ENCODE measurements at places on chromosomes 3 and 15.

DNA sequence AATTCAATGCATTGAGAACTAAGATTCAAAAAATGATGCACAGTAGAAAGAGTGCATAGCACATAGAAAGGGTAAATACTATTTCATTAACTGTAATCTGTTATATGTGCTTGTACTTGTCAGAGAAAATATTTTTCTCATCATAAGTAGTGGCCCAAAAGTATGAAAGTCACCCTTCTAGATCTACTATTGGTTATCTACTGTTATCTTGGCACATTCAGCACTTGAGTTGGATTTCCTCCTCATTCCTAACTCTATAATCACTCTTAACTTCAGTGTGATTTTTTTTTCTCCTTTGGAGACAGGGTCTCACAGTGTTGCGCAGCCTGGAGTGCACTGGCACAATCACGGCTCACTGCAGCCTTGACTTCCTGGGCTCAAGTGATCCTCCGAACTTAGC, 194.4 kb downstream of the PCCB start:
- no peak for DNase-seq

GRCh38 chr3:123818921-123819429, 65.2 kb downstream of the MYLK start:
- no peak for DNase-seq

GRCh38 chr3:150581174-150581573, 21.9 kb upstream of the SELENOT start:
- no peak for DNase-seq

- peak; percentile 83 for DNase-seq
Measured at GRCh38 chr15:90902840-90903732, at the start of gene MAN2A2. Gene MAN2A2 (plus strand): TSS chr15:90903302. CDS start chr15:90904208, 906 bp downstream.

DNA sequence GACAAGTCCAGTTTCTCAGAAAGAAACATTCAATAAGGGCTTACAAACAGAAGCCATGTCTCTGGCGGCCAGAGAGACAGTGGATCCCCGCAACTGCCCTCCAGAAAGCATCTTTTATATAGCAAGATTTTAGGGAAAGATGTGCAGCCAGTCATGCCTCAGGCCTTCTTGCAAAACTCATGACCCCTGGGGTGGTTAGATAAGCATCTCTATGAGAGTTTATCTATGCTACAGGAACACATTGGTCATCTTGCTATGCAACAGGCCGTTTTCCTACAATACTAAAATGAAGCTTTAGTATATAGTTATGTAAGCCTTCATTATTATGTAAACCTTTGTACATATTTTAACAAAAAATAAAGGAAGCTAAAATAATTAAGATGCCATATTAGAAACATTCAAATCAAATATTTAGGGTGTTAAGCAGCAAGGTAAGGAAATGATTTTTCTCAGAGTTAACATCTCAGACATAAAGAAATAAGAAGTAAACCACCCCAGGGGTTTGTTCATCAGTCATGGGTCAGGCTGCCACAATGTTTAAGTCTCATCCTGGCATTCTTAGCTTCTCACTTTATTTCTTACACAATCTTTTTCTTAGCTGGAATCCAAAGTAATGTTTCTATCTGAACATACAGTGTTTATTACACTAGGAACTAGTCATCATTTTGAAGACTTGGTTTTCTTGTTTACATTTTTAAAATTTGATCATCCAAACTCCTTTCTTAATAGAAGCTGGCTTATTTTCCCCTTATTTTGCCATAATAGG, 6.3 kb upstream of the FSIP1 start:
- no peak for DNase-seq

DNA sequence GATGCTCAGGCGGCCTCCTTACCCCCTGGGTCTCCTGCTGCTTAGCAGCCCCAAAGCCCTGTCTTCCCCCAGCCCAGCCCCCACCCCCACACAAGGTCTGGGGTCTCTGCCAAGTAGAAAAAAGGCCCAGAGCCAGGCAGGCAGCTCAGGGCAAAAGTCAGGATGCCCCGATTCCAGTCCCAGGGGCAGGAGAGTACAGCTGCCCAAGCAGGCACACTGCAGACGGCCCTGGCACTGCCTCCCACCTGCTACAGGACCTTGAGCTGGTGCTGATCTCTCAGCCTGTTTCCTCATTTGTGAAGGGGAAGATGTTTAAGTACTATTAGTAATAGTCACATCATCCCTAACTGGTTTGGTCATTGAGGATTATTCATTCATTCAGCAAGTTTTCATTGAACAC, 12.6 kb downstream of the TMEM43 start:
- DNase-seq = no peak

DNA sequence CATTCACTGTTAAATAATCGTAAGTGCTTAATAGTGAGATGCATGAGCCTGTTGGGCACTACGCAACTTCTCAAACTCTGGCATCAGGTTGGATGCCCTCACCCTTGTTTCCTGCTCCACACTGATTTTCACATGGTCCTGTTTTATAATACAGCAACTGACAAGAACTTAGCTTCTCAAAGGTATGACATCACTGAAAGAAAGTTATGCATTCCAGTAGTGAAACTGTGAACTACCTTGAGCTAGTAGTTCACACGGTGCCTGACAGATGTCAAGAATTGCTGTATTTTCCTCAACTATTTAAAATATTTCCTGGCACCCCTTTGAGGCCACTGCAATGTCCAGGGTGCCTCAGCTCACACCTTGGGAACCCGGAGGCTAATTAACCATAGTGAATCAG, 327.5 kb downstream of the RORA start:
- no peak for DNase-seq

DNA sequence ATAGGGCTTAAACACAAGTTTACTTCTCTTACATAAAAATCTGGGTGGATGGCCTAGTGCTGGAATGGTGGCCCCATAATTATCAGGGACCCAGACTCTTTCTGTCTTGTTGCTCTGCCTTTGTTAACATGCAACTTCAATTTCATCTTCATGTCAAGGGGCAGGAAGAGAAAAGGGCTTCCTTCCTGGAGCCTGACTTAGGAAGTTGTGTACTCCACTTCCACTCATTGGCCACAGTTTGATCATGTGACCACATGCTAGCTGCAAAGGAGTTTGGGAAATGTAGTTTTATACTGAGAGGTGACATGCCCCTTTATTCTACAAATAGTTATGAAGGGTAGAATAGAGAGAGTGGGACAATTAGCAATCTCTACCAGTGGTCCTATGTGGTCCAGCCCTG, 39.3 kb downstream of the RHCG start:
- DNase-seq = no peak

DNA sequence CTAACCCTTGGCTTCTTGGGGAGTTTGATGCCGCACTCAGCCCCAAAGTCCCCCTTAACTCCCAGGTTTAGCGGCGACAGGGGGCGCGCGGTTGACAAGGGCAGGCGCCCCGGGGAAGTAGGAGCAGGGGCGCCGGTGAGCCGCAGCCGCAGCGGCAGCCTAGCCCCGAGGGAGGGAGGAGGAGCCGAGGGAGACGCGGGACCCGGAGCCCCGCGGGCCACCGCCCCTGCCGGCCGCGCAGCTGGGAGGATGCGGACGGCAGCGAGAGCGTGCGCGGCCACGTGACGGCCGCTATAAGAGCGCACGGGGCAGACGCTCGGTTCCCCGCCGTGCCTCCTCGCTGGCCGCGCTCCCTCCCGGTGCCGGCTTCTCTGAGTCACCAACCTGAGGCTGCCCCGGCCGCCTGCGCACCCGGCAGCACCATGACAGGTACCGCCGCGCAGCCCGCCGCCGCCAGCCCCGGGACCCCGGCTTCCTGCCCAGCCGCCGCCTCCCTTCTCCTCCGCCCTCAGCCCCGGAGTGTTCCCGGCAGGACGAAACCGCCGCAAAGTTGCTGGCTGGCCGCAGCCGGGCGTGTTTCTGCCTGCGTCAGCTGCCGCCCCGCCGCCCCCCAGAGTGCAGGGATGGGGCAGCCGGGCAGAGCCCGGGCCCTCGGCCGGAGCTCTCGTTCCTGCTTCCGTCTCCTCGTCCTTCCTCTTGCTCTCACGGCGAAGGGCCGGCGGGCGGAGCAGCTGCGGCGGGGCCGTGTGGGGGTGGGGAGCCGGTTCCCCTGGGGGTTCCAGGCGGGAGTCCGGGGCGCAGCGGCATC, at the start of gene GYG1:
Gene GYG1, plus strand, starts transcription at position 322 of the 808 bp plus-strand sequence. Its CDS starts 101 bp downstream, at position 423.
- peak; percentile 70 for DNase-seq

- no peak for DNase-seq
Measured at GRCh38 chr15:70051948-70052633, 45.6 kb downstream of the TLE3 start.

DNA sequence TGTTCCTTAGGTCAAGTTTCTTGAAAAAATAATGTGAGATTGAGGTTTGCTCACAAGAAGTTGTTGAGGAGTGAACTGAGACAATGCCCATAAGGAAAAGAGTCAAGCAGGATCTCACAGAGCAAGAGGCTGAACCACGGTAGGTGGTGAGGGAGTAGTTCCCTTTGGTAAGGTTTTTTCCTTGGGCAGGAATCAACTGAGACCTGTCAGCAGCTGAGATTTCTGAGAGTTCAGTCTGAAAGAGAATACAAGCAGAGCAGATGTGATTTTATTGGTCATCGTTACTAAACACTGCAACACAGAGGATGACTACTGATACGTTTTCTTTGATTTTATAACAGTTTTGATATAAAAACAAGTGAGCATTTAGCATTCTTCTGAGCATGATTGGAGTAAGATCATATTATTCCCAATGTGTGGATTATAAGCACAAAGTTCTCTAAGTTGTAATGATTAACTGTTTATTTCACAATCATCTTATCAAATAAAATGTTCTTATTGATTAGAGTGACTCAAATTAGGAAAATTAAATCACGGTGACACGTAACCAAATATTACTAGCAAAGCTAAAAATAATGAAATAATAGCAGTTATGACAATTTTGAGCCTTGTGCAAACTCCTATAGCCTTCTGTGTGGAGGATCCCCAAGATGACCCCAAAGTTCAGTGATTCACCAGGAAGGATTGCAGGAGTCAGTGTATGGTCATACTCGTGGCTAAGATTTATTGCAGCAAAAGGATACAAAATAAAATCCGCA, 346.2 kb upstream of the ZNF717 start:
- no peak for DNase-seq

DNA sequence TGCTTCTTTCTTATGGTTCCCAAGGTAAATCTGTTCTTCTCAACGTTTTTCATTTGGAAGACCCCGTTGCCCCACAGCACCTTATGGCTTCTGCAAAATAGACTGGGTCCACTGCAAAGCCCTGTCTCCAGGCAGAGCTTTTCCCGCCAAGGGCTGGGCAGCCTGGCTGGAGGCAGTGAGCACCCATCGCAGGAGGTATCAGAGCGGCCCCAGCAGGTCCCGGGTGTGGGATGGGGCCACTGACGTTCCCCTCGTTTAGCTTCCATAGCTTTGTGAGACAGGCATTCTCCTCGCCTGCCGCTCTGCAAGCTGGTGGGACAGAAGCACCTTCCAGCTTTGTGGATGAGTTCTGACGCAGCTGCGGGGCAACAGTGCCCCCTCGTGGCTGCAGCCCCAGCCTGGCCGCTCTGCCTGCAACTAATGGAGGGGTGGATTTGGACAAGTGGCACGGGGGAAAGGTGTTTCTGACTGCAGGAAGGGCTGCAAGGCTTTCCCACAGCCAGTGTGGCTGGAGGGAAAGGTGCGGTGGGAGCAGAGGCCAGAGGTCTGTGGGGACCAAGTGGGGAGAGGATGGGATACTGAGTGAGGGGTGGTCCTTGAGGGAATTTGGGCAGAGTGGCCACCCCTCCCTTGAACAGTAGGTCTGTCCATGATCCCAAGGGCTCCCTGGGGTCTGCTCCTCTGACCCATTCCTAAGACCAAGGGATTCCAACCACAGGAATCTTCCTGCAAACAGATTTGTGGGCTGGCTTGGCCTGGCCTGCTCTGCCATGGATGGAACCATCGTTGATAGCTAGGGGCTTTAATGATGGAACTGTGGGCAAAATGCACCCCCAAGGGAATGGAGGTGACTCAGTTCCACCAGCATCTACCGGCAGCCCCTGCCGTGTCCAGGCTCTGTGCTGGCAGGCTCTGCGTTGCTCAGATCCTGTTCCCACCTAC, 99.4 kb downstream of the FBLN2 start:
- peak; percentile 83 for DNase-seq

GRCh38 chr3:168073842-168074605, 21.7 kb downstream of the GOLIM4 start:
- no peak for DNase-seq

DNA sequence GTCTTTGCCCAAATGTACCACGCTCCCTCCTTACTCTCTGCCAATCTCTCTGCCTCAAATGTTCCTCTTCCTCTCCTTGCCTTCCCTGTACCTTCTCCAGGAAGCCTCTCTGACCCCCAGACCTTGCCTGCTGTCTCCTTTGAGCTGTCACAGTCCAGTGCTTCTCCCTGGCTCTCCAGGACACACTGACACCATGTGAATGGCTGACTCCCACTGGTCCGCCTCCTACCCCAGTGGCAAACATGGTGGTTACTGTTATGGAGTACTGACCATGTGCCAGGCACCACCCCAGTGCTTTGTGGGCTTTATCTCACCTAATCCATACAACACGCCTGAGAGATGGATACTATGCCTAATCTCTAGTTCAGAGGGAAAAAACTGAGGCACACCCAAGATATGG, 141.9 kb downstream of the TPRA1 start:
- DNase-seq = no peak

- DNase-seq = no peak
Measured at GRCh38 chr15:36313021-36313420, 266.4 kb upstream of the CDIN1 start.

GRCh38 chr3:23206366-23206765, 3.2 kb downstream of the UBE2E2 start:
- peak; percentile 4 for DNase-seq

DNA sequence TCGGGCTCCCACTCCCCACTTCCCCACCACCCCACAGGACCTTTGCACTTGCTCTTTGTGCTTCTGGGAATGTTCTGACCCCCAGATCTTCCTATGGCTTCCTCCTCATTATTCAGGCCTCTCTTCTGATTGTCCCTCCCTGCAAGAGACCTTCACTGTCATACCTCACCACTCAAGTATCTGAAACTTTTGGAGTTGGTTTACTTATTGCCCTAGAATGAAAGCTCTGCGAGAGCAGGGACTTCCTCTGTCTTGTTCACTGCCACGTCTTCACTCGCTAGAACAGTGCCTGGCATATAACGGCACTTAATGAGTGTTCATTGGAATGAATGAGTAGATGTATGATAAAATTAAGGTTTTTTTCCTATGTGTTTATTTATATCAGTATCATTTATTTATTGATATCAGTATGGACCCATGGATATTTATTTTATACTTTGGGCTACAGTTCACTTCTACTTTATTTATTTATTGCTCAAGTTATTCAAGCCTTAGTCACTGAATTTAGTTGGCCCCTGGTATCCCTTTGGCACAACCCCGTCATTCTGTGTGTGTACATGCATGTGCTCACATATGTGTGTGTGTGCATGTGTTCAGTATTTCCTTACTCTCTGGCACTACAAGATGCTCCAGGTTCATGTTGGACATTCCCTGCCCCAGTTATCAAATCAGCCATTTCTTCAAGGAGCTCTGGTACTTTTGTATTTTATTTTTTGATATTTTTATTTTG, 197.6 kb downstream of the THSD4 start:
- no peak for DNase-seq
